ENCODE measurements at places on chromosomes 3 and 15.

- H3K4me1 ChIP-seq = peaks cover 12% of the 10 kb centered on the region
- no peak for DNase-seq
- H3K27ac ChIP-seq = no peak overlapping the region
- no peaks in the 10 kb centered on the region for H3K27me3 ChIP-seq
- no peak overlapping the region for H3K4me3 ChIP-seq
- H3K36me3 ChIP-seq = no peaks in the 10 kb centered on the region
Observed at GRCh38 chr15:95990833-95991232, 339.7 kb upstream of the NR2F2 start.

- H3K4me1 ChIP-seq = peaks cover 7% of the 10 kb centered on the region
- H3K27ac ChIP-seq = no peak overlapping the region
- H3K36me3 ChIP-seq = no peaks in the 10 kb centered on the region
Observed at GRCh38 chr3:16183601-16184270, 9.3 kb downstream of the GALNT15 start.

DNA sequence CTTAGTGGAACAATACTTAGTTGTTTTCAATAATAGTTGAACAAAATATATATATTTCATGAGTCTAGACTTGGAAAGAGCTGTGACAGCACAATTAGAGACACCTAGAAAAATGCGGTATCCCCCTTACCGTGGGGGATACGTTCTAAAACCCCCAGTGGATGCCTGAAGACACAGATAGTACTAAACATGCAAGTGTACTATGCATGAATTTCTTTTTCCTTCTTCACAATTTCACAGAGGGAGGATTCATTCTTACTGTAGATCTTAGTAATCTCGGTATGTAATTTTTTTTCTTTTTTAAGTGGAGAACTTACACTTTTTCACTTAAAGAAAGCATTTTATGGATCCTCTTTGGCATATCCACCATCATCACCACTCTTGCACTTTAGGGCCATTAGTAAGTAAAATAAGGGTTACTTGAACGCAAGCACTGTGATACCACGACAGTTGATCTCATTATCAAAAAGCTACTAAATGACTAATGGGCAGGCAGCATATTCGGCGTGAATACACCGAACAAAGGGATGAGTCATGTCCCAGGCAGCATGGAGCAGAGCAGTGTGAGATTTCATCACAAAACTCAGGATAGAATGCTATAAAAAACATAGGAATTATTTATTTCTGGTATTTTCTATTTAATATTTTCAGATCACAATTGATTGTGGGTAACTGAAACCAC is 72.3 kb upstream of the ZNF280D start:
- no peaks in the 10 kb centered on the region for H3K36me3 ChIP-seq
- H3K4me3 ChIP-seq = peak overlapping the region; percentile 58
- DNase-seq = peak; percentile 71
- peak overlapping the region; percentile 10 for H3K27ac ChIP-seq
- H3K27me3 ChIP-seq = no peaks in the 10 kb centered on the region
- peaks cover 13% of the 10 kb centered on the region for H3K4me1 ChIP-seq

- no peaks in the 10 kb centered on the region for H3K4me1 ChIP-seq
- no peak overlapping the region for H3K4me3 ChIP-seq
- no peaks in the 10 kb centered on the region for H3K27me3 ChIP-seq
- peak; percentile 58 for DNase-seq
- no peaks in the 10 kb centered on the region for H3K36me3 ChIP-seq
Observed at GRCh38 chr3:122858373-122858772, 63.5 kb downstream of the SLC49A4 start.

DNA sequence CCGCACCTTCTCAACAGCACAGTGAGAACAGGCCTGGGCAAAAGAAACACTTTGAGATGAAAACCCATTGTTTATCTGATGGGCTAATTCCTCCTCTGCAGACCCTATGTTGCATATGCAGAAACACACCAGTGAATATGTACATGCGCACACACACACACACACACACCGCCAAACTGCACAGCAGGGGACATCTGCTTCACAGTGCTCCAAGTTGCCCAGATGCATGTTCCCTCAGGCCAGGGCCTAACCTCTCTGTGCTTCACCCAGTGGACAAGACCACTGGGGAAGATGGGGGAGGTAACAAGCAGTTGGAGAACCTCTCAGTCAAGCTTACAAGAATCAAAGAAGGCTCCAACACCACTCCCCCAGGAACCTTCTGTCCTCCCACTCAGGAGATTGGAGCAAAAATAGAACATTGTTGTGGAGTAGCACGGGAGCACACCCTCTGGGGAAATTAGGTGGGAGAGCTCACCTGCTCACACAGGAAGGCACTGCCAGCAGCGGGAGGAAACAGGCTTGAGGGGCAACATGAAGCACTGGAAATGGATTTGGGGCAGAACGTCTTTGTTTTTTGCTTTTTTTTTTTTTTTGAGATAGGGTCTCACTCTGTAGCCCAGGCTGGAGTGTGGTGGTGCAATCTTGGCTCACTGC is 13.0 kb downstream of the HCN4 start:
- H3K36me3 ChIP-seq = no peaks in the 10 kb centered on the region
- H3K27me3 ChIP-seq = peaks cover 75% of the 10 kb centered on the region
- no peak overlapping the region for H3K27ac ChIP-seq
- no peaks in the 10 kb centered on the region for H3K4me1 ChIP-seq
- no peak overlapping the region for H3K4me3 ChIP-seq

GRCh38 chr15:28911310-28911931 is 25.6 kb downstream of the APBA2 start:
- no peak for DNase-seq
- no peaks in the 10 kb centered on the region for H3K27me3 ChIP-seq
- H3K4me1 ChIP-seq = no peaks in the 10 kb centered on the region
- H3K4me3 ChIP-seq = no peak overlapping the region
- no peaks in the 10 kb centered on the region for H3K36me3 ChIP-seq

DNA sequence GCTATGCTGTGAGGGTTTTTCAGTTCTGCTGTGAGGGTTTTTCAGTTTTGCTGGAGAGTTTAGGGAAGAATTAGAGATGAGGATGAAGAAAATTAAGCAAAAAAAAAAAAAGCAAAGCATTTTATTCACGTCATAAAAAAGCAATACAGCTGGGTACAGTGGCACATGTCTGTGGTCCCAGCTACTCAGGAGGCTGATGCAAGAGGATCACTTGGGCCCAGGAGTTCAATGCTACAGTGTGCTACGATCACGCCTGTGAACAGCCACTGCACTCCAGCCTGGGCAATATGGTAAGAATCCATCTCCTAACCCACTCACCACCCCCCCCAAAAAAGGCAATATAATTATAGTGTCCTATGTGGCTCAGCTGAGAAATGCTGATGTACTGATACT is 162.7 kb downstream of the MAGI1 start:
- H3K36me3 ChIP-seq = no peaks in the 10 kb centered on the region
- H3K27ac ChIP-seq = no peak overlapping the region
- H3K4me1 ChIP-seq = no peaks in the 10 kb centered on the region
- H3K4me3 ChIP-seq = no peak overlapping the region
- H3K27me3 ChIP-seq = no peaks in the 10 kb centered on the region

DNA sequence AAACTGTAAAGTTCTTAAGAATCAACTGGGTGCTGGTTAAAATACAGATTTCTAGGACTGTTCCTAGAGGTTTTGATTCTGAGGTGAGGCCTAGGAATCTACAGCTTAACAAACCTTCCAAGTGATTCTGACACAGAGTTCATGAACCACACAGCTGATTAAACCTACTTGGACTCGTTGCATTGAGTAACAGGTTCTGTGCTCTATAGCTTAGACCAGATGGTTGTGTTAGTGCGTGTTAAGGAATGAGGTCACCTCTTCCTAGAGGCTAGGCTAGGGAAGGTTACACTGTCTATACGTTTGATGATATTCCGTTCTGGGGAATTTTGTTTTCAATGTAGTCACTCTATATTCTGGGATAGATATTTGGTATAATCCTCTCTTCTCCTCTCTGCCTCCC is 21.9 kb downstream of the EID1 start:
- no peaks in the 10 kb centered on the region for H3K27me3 ChIP-seq
- DNase-seq = no peak
- no peak overlapping the region for H3K4me3 ChIP-seq
- no peaks in the 10 kb centered on the region for H3K4me1 ChIP-seq
- no peak overlapping the region for H3K27ac ChIP-seq

DNA sequence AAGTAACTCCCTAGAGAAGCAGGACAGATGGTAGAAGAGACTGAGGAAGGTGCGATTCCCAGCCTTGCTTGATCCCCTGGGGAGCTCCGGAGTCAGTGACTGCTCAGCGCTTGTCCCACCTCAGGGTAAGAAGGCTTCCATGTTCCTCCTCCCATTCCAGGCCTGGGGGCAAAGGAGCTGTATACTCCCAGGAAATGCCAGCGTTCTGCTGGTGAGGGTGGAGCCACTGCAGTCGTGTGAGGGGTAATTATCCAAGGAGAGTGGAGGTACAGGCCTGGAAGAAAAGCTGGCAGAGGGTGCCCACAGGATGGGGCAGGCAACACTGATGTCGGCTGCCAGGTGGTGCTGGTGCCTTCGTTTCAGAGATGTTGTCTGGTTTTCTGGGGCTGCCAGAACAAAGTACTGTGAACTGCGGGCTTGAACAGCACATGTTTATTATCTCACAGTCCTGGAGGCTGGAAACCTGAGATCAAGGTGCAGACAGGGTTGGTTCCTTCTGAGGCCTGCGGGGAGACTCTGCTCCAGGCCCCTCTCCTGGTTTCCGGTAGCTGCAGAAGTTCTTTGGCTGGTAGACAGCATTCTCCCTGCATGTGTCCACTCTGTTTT is 12.1 kb upstream of the APBA2 start:
- no peaks in the 10 kb centered on the region for H3K4me1 ChIP-seq
- no peak overlapping the region for H3K4me3 ChIP-seq
- no peaks in the 10 kb centered on the region for H3K27me3 ChIP-seq
- H3K27ac ChIP-seq = no peak overlapping the region
- DNase-seq = no peak
- H3K36me3 ChIP-seq = no peaks in the 10 kb centered on the region

GRCh38 chr3:107690522-107691138 is 167.9 kb downstream of the BBX start:
- H3K27me3 ChIP-seq = no peaks in the 10 kb centered on the region
- H3K36me3 ChIP-seq = no peaks in the 10 kb centered on the region
- no peak overlapping the region for H3K27ac ChIP-seq

DNA sequence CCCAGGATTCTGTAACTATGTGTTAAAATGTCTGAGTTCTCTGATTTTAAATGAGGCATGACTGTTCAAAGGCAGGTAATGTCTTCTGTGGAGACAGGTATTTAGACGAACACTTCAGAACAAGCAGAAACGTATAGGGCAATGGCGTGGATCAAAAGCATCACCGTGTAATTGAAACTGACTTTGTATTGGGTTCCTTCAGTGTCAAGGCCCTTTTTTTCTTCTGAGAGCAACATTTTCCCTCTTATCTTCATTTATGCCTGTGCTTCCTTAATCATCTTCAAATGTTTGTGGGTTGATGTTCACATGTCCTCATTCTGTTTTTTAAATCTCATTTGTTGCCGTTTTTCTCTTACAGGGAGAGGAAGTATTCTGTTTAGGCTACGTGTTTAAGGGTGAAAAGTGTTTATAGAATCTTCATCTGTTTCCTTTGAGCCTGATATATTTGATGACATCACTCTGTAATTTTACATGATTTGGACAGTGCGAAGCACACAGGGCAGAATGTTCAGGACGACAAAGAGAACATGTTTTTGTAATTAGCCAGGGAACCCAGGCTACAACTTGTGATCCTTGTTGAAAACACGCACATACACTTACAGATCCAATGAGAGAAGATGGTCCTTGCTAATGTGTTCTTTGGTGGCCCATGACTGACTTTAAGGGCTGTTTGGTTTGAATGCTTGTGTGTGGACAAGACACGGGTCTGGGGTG is 196.0 kb downstream of the LRTM1 start:
- H3K27ac ChIP-seq = no peak overlapping the region
- DNase-seq = no peak
- peaks cover 13% of the 10 kb centered on the region for H3K27me3 ChIP-seq
- H3K36me3 ChIP-seq = no peaks in the 10 kb centered on the region
- H3K4me3 ChIP-seq = no peak overlapping the region

- peak; percentile 10 for DNase-seq
- H3K27me3 ChIP-seq = no peaks in the 10 kb centered on the region
- H3K27ac ChIP-seq = no peak overlapping the region
- H3K36me3 ChIP-seq = no peaks in the 10 kb centered on the region
- no peaks in the 10 kb centered on the region for H3K4me1 ChIP-seq
Observed at GRCh38 chr3:176376531-176376930, 820.8 kb downstream of the TBL1XR1 start.

GRCh38 chr15:94036156-94036555 is 195.2 kb upstream of the MCTP2 start:
- no peak overlapping the region for H3K27ac ChIP-seq
- H3K4me3 ChIP-seq = no peak overlapping the region
- peaks cover 10% of the 10 kb centered on the region for H3K27me3 ChIP-seq
- H3K36me3 ChIP-seq = no peaks in the 10 kb centered on the region

GRCh38 chr3:32288819-32289218 is 50.3 kb downstream of the CMTM8 start:
- H3K4me3 ChIP-seq = no peak overlapping the region
- no peak for DNase-seq
- H3K4me1 ChIP-seq = no peaks in the 10 kb centered on the region
- H3K27ac ChIP-seq = no peak overlapping the region

DNA sequence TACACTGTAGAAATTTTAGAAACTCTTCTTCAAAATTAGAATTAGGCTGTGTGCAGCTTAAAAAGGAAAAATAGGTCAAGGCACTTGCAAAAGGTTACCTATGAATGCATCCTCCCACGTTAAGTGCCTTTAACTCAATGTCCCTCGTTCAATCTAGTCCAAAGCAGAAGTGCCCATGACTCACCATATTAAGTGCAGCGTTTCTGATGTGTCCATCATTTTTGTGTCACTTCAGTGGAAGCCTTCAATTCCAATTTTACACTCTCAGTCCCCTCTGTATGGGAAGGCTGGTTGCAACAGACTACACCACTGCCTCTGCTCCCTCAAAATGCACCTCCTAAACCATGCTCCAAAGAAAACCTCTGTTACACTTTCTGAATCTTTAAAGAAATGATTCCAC is 53.4 kb downstream of the FOXB1 start:
- no peaks in the 10 kb centered on the region for H3K36me3 ChIP-seq

DNA sequence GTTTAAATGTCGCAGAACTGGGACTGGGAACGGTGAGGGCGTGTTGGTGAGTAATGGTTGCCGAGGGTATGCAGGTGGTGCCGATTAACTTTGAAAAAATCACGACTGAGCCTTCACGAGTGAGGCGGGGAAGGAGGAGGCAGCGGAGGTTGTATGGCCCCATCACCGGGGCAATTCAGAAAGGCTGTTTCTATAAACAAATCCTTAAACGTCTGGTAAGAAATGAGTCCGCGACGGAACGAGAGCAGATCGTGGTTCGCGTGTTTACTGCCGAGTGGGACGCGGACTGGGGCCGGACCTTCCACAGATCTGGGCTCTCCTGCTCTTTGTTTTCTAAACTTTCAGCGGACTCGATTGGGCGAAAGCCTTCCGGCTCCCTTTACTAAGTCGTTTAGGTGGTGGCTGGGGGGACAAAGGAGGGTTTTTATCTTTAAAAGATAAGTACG is 2.7 kb downstream of the IGF1R start:
- peaks cover 7% of the 10 kb centered on the region for H3K4me1 ChIP-seq
- DNase-seq = peak; percentile 14
- peak overlapping the region; percentile 16 for H3K27ac ChIP-seq
- no peaks in the 10 kb centered on the region for H3K36me3 ChIP-seq
- H3K27me3 ChIP-seq = peaks cover 60% of the 10 kb centered on the region

DNA sequence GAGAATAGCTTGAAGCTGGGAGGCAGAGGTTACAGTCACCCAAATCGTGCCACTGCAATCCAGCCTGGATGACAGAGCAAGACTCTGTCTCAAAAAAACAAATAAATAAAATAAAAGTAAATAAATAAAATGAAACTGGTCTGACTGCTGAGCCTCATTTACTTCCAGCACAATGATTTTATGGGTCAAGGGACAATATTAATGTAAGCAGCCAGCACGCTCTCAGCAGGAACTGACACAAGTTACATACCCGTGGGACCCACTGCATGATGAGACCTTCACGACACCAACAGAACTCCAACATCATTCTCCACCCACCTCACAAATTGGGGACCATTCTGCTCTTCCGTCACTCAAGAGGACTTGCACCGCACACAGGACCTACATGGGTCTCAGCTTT is 230.3 kb downstream of the MAGI1 start:
- H3K27me3 ChIP-seq = no peaks in the 10 kb centered on the region
- peak; percentile 46 for DNase-seq
- peaks cover 4% of the 10 kb centered on the region for H3K4me1 ChIP-seq
- H3K4me3 ChIP-seq = no peak overlapping the region
